Globus pallidus (tissue), 1 donor: ENCODE measurements at places on chromosomes 1 and 21.
A peak's percentile ranks its signal among the peaks of the same experiment; 100 is the strongest.

GRCh38 chr1:167173516-167174184 is 47.0 kb upstream of the POU2F1 start:
- DNase-seq = no peak

GRCh38 chr1:33234588-33234990 is 21.7 kb upstream of the ZNF362 start:
- no peak for DNase-seq

DNA sequence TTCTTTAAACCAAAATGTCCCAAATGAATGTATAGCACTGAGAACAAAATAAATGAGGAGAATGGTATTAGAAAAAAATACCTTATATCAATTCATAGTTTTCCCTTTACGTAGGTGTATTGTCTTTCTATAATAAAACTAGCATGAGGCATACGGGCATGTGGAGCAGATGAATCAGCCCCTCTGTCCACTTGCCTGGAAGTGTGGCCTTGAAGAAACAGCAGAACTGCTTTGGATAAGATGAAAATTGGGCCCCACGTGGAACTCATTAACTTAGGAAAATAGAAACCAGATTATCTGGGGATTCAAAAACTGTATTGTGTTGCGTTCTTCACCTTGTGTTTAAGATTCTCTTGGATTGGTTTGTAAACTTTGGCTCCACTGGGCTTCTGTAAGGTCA is 356.8 kb upstream of the B3GALT2 start:
- DNase-seq = no peak

DNA sequence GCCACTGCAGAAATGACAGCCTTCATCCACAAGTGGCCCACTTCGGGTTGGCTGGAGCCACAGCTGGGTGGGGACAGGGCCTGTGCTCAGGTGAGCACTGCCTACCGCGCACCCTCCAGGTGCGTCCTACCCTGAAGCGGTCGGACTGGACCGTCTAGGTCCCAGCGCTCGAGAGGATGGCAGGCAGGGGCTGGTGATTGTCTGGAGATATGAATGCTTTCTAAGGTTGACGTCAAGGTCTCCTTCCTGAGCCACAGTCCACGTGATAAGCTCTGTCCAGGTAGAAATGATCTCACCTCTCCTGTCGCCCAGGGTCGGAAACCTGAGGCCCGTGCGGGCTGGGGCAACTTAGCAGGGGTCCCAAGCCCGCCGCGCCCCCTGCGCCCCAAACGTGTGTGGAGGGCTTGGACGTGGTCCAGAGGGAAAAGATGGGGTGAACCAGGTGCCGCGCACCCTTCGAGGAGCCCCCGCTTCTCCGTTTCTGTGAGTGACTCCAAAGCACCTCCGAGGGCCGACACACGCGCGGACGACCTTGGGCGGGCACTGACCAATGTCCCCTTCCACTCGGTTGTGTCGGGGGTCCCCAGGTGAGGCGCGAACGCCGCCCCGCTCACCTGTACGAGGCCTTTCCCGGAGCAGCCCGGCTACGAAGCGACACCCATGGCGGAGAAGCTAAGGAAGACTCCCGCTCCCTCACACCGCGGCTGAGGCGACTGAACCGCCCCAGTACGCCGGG is 853 bp upstream of the DOP1B start:
- DNase-seq = no peak

GRCh38 chr1:196380316-196380715 is 227.9 kb downstream of the KCNT2 start:
- no peak for DNase-seq

- DNase-seq = peak; percentile 40
These were observed 39.3 kb upstream of the ZBTB18 start for GRCh38 chr1:244011786-244012185.

GRCh38 chr1:117661027-117661426 is 55.2 kb downstream of the TENT5C start:
- no peak for DNase-seq

- no peak for DNase-seq
These were observed 3.6 kb downstream of the CAP1 start for GRCh38 chr1:40044110-40044509.

DNA sequence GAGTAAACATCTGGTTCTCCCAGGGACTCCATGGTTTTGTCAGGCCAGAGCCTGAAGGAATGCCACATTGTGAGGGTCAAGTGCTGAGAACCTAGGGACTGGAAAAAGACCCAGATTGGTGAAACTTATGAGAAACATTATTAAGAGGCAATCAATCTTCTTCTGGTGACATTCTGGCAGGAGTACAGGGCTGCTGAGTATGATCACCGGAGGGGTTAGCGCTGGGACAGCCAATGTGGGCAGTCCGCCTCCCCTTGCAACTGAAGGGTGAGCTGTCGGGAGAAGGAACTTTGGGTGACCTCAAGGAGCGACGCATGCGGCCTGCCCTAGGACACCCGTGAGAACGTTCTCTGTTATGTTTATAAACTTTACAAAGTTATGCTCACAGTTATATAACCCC is 429.0 kb downstream of the LMO4 start:
- DNase-seq = no peak

DNA sequence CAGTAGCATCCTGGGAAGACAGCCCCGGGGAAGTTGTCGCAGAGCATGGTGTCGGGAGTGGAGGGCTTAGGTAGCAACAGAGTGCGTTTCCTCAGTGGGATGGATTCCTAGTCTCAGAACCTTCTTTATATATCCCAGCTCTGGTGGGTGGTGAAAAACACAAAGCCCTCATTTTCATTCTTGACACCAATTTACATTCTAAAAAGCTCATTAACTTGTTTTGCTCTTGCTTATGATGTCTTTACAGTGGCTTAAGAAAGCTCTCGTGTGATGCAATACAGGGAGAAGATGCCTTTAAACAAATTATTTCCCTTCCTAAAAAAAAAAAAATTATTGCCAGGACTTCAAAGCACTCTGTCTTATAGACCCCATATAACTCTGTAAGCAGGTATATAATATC is at the start of gene KRTAP8-1:
KRTAP8-1 (minus strand) TSS at position 101 of the 400 bp plus-strand sequence; CDS start at position 47, 54 bp downstream.
- DNase-seq = no peak

DNA sequence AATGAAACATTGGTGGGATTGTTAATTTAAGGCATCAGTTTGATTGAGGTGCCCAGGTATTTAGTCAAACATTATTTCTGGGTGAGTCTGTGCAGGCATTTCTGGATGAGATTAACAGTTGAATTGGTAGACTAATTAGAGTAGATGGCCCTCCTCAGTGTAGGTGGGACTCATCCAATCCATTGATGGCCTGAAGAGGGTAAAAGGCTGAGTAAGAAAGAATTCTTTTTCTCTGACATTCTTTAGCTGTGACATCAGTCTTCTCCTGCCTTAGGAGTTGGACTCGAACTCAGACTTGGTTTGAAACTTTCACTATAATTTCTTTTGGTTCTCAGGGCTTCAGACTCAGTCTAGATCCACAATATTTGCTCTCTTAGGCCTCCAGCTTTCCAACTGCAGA is 59.6 kb upstream of the ADAMTS5 start:
- DNase-seq = no peak

DNA sequence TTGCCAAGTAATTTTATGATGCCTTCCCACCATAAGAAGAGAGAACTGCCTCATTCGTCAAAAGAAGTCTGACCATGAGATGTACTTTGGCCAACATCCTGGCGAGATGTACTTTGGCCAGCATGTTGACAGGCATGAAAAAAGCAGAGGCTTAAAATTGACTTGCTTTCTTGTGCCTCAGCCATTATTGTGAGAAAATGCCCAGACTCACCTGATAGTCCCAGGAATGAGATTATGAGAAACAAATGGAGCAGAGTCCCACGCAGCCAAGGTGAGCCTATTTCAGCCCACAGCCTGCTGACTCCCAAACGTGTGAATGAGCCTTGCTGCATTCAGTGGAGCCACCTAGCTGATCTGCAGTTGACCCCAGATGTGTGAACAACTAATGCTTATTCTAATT is 43.5 kb upstream of the ZNF644 start:
- DNase-seq = no peak

DNA sequence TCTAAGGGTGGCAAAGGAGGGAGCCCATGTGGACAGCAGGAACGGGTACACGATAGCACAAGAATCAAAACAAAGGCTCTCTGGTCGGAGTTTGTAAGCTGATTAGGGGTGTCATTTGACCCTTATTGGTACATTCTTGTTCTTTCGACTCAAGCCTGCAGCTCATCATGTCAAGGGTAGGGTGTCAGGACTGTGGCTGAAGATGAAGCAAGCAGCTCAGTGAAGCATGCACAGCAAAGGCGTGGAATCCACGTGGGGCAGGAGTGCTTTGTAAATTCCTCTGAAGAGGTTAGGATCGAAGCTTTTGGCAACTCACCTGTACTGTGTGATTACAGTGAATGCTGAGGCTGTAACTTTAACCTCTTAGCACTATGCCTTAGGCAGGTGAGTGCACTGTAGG is 4.7 kb upstream of the ABCB10 start:
- no peak for DNase-seq

DNA sequence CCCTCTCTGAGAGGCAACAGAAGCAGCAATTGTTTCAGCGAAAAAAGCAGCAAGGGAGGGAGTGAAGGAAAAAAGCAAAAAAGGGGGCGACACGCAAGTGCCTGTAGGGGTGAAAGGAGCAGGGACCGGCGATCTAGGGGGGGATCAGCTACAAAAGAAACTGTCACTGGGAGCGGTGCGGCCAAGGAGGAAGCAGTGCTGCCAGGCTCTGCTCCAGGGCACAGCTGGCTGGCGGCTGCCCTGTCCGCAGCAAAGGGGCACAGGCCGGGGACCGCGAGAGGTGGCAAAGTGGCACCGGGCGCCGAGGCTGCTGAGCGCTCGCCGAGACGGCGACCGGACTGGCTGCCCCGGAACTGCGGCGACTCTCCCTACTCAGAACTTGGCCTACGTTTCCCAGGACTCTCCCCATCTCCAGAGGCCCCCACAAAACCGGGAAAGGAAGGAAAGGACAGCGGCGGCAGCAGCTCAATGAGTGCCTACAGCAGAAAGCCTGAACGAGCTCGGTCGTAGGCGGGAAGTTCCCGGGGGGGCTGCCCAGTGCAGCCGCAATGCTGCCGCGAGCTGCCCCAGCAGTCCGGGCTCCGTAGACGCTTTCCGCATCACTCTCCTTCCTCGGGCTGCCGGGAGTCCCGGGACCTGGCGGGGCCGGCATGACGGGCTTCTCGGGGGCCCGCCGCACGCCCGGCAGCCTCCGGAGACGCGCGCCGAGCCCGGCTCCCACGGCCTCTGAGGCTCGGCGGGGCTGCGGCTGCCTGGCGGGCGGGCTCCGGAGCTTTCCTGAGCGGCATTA is 1.0 kb upstream of the CDKN2C start:
- DNase-seq = no peak

GRCh38 chr1:232452117-232452516 is 177.8 kb downstream of the SIPA1L2 start:
- no peak for DNase-seq

DNA sequence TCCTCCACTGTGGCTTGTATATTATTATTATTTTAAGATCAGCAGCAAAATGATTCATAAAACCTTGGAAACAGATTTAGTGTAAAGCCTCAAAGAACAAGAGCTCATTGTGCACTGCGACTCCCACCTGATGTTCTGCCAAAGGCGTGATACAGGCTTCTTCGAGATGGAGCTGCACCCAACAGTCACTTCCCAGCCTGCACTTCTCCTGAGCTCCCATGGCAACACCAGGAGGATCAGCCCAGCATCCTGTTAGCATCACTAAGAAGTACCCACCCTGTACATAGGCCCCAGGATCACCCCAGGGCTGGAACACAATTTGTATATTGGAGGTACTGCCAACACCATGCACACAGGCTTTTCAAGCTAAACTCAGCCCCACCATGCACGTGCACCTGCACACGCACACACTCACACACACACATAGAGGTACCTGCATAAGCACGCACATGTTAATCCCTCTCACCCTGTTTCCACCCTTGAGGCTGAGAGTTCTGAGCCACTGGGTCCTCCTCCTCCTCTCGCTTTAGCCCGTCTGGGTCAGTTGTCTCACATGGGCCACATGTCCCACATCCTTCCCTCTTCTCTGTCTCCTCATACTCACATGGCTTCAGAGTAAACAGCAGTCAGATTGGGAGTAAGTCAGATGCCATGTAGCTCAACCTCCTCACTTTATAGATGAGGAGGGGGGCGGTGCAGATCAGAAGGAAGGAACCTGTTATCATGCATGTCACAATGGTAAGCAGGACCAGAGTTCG is 281.9 kb upstream of the POU3F1 start:
- no peak for DNase-seq

DNA sequence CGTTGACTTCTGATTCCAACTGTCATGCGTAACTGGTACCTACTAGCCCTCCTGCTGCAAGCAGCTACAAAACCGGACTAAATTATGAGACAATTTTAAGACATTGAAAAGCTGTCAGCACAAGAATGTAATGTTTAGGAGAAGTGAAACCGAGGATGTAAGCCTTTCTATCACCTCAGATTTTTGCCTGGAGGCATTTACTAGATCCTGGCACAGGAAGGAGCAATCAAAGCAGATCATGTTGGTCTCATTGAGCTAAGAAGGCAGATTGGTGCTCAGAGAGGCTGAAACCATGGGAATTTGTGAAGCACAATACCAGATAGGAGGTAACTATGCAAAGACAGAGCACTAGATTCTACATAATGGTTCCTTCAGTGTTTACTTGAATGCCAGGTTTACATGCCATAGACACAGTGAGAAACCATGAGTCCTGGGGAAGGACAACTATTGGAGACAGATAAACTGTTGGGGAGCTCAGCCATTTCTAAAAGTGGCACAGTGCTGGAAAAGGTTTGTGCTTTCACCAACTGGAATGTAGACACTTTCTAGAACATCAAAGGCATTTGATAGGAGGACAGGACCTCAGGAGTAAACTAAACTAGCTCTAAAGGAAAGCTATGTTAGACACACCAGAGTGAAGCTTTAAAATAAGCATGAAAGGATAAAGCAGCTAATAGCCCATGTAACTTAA is 179.4 kb downstream of the LYPLAL1 start:
- DNase-seq = no peak

DNA sequence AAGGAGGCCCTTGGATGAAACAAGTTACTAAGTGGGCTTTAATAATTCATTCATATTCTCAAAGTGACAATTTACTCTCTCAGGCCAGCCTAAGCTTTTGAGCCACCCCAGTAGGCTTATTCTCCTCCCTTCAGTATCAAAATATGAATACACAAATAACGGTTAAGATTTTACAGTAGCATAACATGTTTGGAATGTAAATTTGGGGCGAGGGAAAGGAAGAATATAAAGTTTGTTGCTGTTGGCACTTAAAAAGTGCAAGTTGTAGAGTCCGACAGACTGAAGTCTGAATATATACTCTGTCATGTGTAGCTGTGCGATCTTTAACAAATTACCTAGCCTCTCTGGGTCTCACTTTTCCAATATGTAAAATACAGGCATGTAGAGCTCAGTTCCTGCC is 22.6 kb upstream of the MYSM1 start:
- DNase-seq = no peak

- DNase-seq = no peak
These were observed 372.5 kb upstream of the ST6GALNAC5 start for GRCh38 chr1:76494807-76495206.

- DNase-seq = no peak
These were observed 714 bp downstream of the DFFA start for GRCh38 chr1:10471411-10472219.

GRCh38 chr1:109705411-109705810 is 6.6 kb upstream of the GSTM5 start:
- no peak for DNase-seq

- no peak for DNase-seq
These were observed 33.3 kb downstream of the TMEM51 start for GRCh38 chr1:15186846-15187151.
